ENCODE measurements at places on chromosomes 5 and 9. TPM values are rescaled to one million over a fixed set of nuclear protein-coding genes. Genes with fewer than 3 reads are reported as not detected.

Gene OLFML2A
- 148 TPM for total RNA-seq

Gene PDZD2
- 10.3 TPM for total RNA-seq

DNA sequence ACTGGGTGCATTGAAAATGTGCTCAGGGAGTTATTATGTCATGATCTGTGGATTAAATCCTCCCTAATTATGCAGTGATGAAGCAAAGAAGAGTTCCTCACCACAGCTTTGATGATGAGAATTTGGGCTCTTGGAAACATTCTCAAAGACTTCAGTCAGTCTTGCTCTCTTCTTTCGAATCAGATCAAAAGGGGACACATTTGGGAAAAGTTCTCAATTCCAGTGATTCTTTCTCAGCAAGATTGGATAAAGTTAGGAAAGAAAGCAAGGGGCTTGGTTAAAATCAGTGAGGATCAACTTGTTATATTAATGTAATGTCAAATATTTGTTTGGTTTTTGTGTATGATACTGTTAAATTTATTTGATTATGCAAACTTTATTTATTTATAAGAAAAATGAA, 411.3 kb upstream of the ACTBL2 start:
- no peak for DNase-seq

GRCh38 chr5:96338624-96339415, 94.2 kb downstream of the PCSK1 start:
- no peak for DNase-seq

Gene TMEM8B
- 8.6 TPM for total RNA-seq

- DNase-seq: no peak
Measured at GRCh38 chr5:124713595-124713994, 32.8 kb downstream of the ZNF608 start.

- DNase-seq: no peak
Measured at GRCh38 chr5:157308836-157309465, 43.0 kb downstream of the CYFIP2 start.

DNA sequence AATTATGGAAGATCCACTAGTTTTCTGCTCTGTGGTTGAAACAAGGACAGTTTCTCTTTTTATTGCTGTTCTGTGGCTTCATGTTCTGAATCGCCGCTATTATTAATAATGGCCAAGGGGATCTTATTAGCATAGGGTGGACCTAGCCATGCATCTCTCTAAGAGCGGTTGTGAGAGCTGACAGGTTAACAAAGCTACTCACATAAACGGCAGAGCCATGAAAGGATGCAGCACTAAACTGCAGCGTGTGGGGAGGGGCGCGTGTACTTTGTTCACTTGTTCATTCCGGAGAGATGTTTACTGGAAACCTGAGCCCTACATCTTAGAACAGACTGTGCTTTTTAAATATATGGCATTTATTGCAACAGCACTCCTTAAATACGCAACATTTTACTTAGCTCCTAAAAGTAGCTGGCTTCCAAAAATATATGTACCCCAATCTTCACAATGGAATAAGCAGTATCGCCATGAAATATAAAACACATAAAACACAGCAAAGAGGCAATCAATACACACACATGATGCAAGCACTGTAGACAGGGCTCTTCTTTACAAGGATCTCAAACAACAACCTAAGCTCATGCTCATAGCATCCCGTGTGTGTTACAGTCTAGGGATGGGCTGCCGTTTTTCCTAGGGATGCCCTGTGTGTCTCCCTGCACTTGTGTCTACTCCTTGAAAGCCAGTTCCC, 424.6 kb downstream of the MED10 start:
- DNase-seq: no peak

GRCh38 chr9:116157436-116158138, 4.0 kb downstream of the PAPPA start:
- DNase-seq: no peak

- DNase-seq: no peak
Measured at GRCh38 chr5:120368923-120369715, 95.0 kb upstream of the PRR16 start.

GRCh38 chr5:39992617-39993202, 567.9 kb upstream of the DAB2 start:
- DNase-seq: no peak

DNA sequence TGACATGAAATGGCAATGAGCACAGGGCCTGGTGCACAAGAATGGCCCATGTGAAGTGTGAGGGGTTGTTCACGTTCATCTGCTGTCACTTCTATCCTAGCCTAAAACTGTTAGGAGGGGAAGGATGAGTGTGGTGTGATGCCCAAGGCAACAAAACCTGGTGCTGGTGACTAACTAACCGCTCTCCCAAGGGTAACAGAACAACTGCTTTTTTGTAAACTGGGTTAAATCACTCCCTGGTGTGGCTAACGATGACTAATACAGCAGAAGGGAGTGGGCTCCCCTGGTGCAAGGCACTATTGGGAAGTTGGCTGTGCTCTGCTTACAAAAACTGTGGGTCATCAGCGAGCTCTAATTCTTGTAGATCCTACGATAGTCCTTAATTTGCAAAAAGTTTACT, 103.2 kb upstream of the VCAN start:
- DNase-seq: peak; percentile 90

Gene GRM6
- total RNA-seq: not detected

- DNase-seq: no peak
Measured at GRCh38 chr5:143843461-143843860, 31.5 kb downstream of the HMHB1 start.

GRCh38 chr5:93925321-93925720, 183.9 kb upstream of the POU5F2 start:
- DNase-seq: peak; percentile 11

- DNase-seq: peak; percentile 35
Measured at GRCh38 chr5:140145818-140146522, 20.2 kb downstream of the IGIP start.

DNA sequence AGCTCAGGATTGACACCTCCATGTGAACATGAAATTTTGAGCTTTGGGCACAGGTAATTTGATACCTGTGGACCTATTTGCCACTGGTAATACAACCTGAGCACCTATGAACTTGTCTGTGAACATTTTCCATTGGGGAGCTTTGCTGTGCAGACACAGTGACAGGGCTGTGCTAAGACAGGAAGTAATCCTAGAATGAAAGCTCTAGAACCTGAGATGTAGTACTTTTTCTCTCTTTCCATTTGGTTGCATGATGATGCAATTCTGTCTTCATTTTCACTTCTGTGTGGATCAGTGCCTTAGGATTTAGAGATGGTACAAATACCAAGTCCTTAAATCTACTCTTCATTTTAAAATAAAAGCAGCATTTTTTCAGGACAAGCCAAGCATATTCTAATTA, 216.9 kb downstream of the NR3C1 start:
- DNase-seq: no peak

GRCh38 chr5:33934176-33934575, 2.0 kb upstream of the RXFP3 start:
- DNase-seq: peak; percentile 40

Measured in astrocyte (in vitro differentiated cells and primary cell).